Liver (tissue), 10 donors: ENCODE measurements at places on chromosomes 7 and 10. TPM values are rescaled to one million over a fixed set of nuclear protein-coding genes. Genes with fewer than 3 reads are reported as not detected.

DNA sequence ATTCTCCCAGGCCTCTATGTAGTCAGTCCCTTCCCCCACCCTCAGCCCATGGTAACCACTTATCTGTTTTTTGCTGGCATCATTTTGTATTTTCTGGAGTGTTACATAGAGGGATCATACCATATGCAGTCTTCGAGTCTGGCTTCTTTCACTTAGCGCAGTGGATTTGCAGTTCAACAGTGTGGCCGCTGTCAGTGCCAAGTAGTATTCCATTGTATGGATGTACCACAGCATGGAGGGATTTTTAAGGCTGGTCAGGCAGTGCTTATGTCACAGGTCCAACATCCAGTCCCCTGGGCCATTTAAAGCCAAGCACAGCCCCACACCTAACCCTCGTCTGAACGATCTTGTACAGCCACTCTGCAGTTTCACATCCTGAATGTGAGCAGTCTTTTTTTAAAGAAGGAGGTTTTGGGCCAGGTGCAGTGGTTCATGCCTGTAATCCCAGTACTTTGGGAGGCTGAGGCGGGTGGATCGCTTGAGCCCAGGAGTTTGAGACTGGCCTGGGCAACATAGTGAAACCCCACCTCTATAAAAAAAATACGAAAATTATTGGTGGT lies 121.8 kb downstream of the CUX1 start:
- no peaks in the 10 kb centered on the region for H3K27me3 ChIP-seq
- H3K4me1 ChIP-seq = peaks cover 27% of the 10 kb centered on the region

DNA sequence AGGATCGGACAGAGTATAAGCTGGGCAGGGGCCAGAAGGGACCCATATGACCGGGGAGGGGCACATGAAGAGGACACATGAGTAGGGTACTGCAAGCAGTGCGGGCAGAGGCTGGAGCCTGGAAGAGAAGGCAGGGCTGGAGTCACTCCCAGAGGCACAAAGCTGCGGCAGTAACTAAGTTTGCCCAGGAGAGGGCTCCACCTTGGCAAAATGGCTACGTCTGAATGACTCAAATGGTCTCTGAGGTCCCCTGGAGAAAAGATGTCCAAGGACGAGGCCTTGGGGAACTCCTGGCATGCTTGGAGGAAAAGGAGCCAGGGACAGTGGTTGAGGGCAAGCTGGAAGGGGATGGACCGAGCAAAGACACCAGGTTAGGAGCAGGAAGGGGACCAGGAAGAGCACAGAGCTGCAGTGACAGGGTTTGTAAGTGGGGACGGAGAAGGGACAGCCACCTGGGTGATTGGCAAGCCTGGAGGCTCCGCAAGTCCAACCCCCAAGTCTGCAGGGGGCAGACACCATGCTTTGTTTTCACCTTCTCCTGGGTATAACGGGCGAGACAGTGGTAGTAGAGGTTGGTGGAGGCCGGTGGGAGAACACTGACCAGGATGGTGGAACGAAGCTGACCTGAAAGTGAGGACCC lies 43.1 kb upstream of the LBX1 start:
- H3K27ac ChIP-seq = no peak overlapping the region
- no peaks in the 10 kb centered on the region for H3K36me3 ChIP-seq
- peak; percentile 67 for DNase-seq
- no peaks in the 10 kb centered on the region for H3K27me3 ChIP-seq

DNA sequence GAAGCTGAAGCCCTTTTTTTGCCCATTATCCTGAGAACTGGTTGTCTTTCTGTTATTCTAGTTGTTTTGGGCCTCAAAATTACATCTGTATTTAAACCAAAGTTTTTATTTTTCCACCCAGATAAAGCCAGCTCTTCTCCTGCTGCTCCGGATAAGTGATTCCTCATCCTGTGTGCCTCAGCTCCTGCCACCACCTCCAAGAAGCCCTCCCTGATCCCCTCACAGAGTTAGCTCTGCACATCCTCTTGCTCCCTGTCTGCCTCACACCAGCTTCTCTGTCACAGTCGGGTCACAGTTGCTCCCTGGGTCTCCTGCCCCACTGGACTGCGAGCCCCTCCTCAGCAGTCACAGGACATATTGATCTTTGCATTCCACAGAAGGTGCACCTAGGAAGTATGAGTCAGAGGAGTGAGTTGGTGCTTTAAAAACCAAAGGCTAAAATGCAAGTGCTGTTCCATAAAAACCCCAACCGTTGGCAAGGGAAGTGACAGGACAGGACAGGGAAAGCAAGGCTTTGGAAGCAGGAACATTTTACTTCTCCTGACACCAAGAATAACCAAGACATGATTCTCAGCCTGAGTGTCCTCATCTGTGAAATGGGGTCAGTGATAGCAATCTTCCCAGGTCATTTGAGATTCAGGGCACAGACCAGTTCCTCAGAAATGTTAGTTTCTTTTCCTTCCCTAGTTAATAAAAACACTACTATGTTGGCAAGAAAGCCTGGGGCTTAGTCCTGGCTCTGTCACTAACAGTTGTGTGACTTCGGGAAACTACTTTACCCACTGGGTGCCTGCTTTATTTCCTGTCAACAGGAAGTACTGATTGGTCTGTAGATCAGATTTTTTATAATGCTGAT lies 36.5 kb upstream of the EEPD1 start:
- no peak for DNase-seq
- H3K36me3 ChIP-seq = no peaks in the 10 kb centered on the region
- no peaks in the 10 kb centered on the region for H3K27me3 ChIP-seq
- H3K4me3 ChIP-seq = no peak overlapping the region
- peaks cover 8% of the 10 kb centered on the region for H3K4me1 ChIP-seq
- no peak overlapping the region for H3K27ac ChIP-seq

GRCh38 chr10:7901256-7901655 lies 83.0 kb downstream of the TAF3 start:
- no peak overlapping the region for H3K4me3 ChIP-seq
- no peak for DNase-seq
- H3K4me1 ChIP-seq = no peaks in the 10 kb centered on the region
- no peaks in the 10 kb centered on the region for H3K36me3 ChIP-seq

- DNase-seq = no peak
- peaks cover 32% of the 10 kb centered on the region for H3K4me1 ChIP-seq
- H3K27me3 ChIP-seq = no peaks in the 10 kb centered on the region
- no peak overlapping the region for H3K27ac ChIP-seq
- H3K36me3 ChIP-seq = no peaks in the 10 kb centered on the region
Observed at GRCh38 chr7:2520131-2520760, 672 bp downstream of the LFNG start.

DNA sequence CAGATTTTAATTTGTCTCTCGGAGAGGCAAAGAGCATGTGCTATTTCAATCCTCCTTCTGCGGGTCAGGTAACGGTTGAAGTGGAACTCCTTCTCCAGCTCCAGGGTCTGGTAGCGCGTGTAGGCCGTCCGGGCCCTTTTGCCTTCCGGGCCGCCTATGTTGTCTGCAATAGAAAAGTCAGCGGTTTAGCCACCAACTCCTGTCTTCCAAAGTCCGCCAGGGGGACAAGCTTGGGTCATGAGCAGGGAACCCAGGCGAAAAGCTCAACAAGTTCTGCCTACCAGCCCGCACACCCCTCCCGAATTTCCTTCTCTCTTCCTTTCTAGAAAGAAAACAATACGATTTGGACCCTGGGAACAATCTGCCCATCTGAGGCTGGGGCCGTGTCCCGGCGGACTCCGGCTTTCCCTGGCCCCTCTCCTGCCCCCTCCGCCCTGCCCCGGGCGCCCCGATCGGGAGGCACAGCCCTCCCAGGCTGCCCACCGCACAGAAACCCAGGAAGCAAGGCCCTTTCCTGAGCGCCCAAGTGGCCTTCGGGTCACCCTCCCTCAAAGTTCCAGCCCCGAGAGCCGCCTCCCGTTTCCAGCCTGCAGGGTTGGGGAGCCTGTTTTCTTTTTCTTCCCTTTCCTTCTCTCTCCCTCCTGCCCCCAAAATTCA lies 1.4 kb downstream of the HOXA5 start:
- no peak overlapping the region for H3K4me3 ChIP-seq
- H3K36me3 ChIP-seq = no peaks in the 10 kb centered on the region
- H3K27me3 ChIP-seq = peaks cover 30% of the 10 kb centered on the region
- no peak for DNase-seq

DNA sequence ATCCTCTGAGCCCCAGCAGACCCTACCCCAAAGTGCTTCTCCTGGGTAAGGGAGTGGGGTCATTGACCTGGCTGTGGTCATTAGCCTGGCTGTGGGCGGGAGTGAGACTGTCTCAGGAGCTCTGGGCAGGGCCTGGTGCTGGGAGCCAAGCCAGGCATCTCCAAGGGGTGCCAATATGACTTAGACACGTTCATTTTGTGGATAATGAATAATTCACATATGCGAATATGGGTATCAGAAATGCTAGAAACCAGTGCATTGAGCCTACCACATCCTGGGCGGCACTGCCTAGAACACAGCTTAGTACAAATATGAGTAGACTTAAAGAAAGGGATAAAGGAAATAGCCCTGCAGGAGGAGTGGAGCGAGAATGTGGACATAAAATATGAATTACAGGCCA lies 14.4 kb upstream of the SRRM3 start:
- H3K27me3 ChIP-seq = no peaks in the 10 kb centered on the region
- no peaks in the 10 kb centered on the region for H3K36me3 ChIP-seq
- H3K27ac ChIP-seq = no peak overlapping the region
- H3K4me1 ChIP-seq = no peaks in the 10 kb centered on the region

- H3K4me1 ChIP-seq = no peaks in the 10 kb centered on the region
- H3K36me3 ChIP-seq = no peaks in the 10 kb centered on the region
- H3K27me3 ChIP-seq = no peaks in the 10 kb centered on the region
- no peak for DNase-seq
Observed at GRCh38 chr7:157791261-157791660, 454.5 kb downstream of the DNAJB6 start.

DNA sequence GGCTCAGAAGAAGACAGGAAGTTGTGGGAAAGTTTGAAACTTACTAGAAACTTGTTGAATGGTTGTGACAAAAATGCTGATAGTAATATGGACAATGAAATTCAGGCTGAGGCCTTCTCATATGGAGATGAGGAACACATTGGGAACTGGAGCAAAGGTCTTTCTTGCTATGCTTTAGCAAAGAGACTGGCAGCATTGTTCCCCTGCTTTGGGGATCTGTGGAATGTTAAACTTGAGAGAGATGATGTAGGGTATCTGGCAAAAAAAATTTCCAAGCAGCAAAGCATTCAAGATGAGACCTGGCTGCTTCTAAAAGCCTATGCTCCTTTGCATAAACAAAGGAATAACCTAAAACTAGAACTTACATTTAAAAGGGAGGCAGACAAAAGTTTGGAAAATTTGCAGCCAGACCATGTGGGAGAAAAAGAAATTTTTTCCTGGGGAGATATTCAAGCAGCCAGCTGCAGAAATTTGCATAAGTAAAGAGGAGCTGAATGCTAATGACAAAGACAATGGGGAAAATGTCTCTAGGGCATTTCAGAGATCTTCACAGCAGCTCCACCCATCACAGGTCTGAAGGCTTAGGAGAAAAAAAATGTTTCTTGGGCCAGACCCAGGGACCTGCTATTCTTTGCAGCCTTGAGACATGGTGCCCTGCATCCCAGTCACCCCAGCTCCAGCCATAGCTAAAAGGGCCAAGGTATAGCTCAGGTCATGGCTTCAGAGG lies 16.5 kb upstream of the KCND2 start:
- H3K4me3 ChIP-seq = no peak overlapping the region
- H3K27ac ChIP-seq = no peak overlapping the region
- no peaks in the 10 kb centered on the region for H3K27me3 ChIP-seq

GRCh38 chr10:133042061-133042460 lies 45.7 kb upstream of the ADGRA1 start:
- DNase-seq = no peak
- H3K4me3 ChIP-seq = no peak overlapping the region
- H3K27me3 ChIP-seq = no peaks in the 10 kb centered on the region
- no peak overlapping the region for H3K27ac ChIP-seq
- H3K4me1 ChIP-seq = no peaks in the 10 kb centered on the region
- H3K36me3 ChIP-seq = no peaks in the 10 kb centered on the region

GRCh38 chr10:129992356-129992755 lies 28.3 kb upstream of the EBF3 start:
- H3K27ac ChIP-seq = no peak overlapping the region
- no peaks in the 10 kb centered on the region for H3K4me1 ChIP-seq
- no peak for DNase-seq
- no peak overlapping the region for H3K4me3 ChIP-seq
- H3K36me3 ChIP-seq = no peaks in the 10 kb centered on the region

GRCh38 chr7:150410680-150411346 lies 31.7 kb downstream of the ZNF775 start:
- DNase-seq = no peak
- no peak overlapping the region for H3K4me3 ChIP-seq
- H3K36me3 ChIP-seq = no peaks in the 10 kb centered on the region
- H3K4me1 ChIP-seq = peaks cover 22% of the 10 kb centered on the region
- H3K27me3 ChIP-seq = no peaks in the 10 kb centered on the region
- no peak overlapping the region for H3K27ac ChIP-seq

DNA sequence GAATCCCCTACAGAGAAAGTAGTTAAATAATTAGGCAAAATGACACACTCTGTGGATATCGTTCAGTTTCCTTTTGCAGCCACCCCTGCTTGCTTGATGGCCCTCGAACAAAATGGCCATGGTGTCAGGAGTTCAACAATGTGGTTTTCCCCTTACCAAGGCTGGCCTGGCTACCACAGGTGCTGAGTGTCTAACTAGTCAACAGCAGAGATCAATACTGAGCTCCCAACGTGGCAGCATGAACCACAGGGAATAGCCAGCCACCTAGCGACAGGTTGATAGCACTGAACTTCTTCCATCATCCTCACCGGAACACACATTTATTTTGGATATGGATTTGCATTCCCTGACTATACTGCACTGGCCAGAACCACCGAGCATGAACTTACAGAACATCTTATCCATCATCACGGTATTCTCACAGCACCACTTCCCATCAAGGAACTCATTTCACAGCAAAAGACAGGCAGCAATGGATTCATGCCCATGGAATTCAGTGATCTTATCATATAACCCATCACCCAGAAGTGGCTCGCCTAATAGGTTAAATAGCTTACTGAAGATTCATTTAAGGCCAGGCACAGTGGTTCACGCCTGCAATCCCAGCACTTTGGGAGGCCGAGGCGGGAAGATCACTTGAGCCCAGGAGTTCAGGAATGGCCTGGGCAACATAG lies 6.3 kb downstream of the C10orf67 start:
- DNase-seq = no peak
- no peaks in the 10 kb centered on the region for H3K36me3 ChIP-seq
- H3K27me3 ChIP-seq = no peaks in the 10 kb centered on the region
- no peak overlapping the region for H3K27ac ChIP-seq
- no peak overlapping the region for H3K4me3 ChIP-seq

- no peaks in the 10 kb centered on the region for H3K27me3 ChIP-seq
- no peaks in the 10 kb centered on the region for H3K36me3 ChIP-seq
- no peak overlapping the region for H3K4me3 ChIP-seq
- DNase-seq = no peak
- no peak overlapping the region for H3K27ac ChIP-seq
- no peaks in the 10 kb centered on the region for H3K4me1 ChIP-seq
Observed at GRCh38 chr10:76138906-76139305, 707.5 kb downstream of the LRMDA start.

LIPN gene
- not detected for polyA plus RNA-seq

TMEM213 gene
- polyA plus RNA-seq = not detected

GPER1 gene
- polyA plus RNA-seq = 8.0 TPM

HDAC9 gene
- 1.0 TPM for polyA plus RNA-seq
